NCI-H446 treated with DMSO at 0.1 percent for 48 hours (cell line): ENCODE measurements at places on chromosomes 7 and 10.

DNA sequence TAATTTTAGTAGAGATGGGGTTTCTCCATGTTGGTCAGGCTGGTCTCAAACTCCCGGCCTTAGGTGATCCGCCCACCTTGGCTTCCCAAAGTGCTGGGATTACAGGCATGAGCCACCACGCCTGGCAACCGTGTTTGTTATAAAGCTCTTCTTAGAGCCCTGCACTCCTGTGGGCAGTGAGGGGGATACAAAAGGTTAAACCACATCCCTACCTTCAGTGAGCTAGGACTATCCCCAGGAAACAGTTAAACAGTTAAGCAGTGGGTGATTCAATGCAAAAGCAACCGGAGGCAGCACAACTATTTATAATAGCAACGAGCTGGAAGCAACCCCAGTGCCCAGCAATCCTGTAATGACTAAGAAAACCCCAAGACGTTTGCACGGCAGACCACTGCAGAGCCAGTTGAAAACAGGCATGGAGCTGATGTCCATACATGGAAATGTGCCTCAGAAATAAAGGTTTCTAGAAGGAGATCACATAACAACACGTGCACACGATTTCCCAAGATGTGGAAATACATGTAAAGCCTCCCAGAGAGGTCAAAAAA lies 107.2 kb upstream of the LYZL2 start:
- DNase-seq, result no peak

DNA sequence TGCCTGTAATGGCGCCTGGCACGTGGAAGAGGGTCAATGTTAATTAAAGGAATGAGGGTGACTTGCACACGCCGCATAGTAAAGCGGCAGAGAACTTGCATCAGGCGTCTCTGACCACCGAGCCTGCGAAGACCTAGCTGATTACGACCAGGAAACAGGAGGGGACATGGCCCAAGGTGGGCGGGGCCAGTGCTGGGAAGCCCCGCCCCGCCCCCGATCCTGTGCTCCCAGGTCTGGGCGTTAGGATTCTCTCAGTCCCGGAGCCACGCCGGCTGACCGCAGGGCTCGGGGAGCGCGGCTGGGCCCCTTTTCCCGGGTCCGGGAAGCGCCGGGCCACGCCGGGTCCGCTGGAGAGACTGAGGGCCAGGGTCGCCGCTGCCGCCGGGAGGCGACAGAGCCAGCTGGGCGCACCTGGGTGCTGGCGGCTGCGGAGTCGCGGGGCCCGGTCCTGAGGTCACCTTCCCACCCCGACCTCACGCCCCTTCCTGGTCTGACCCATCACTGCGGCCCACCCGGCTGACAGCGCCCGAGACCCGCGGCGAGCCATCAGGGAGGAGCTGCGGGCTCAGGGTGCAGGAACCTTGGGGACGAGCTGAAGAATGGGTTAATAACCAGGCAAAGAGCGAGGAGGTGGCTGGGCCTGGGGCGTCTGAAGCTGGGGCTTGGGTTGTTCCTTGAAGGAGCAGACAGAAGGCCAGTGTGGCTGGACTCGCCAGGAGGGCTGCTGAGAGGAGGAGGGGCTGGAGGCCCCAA lies 23.0 kb upstream of the GRID1 start:
- no peak for DNase-seq

- no peak for DNase-seq
These were observed 118.7 kb downstream of the EXOC4 start for GRCh38 chr7:133371616-133372015.

GRCh38 chr7:100854146-100854895 lies 1.8 kb downstream of the SLC12A9 start:
- DNase-seq, result no peak

DNA sequence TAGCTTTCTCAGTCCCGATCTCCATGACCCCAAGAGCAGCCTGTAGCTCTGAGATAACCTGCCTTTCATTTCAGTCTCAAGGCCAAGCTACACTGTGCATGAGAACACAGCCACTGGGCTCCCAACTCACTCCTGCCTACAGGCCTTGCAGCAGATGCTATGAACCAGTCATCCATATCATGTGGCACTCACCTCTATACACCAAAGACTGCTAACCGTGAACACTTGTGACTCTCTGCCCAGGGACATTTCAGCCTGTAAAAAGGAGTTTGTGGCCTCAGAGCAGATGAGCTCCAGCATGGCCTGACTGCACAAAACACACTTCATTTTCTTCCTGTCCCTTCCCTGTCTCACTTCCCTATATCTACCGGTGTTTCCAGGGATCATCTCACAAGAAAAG lies 56.9 kb upstream of the NPY start:
- DNase-seq, result no peak

GRCh38 chr7:38375453-38375852 lies 102.0 kb upstream of the TARP start:
- no peak for DNase-seq

GRCh38 chr7:129702316-129702715 lies 90.8 kb downstream of the NRF1 start:
- no peak for DNase-seq

DNA sequence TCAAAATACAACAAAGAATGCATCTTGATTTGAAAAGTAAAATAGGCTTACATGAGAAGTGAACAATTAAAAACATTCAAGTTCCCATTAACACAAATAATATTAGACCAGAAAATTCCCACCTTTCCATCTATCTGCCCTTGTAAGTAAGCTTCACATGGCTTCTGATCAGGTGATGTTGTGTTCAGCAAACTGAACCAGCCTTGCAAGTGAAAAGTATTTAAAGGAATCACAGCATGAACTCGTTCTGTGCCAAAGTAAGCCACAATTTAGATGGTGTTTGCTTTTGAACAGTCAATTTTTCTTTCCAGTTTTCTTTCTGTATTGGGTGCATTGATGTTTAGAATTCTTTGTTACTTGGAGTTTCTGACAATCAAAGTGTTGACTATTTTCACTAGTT lies 347.9 kb downstream of the TNS3 start:
- no peak for DNase-seq

DNA sequence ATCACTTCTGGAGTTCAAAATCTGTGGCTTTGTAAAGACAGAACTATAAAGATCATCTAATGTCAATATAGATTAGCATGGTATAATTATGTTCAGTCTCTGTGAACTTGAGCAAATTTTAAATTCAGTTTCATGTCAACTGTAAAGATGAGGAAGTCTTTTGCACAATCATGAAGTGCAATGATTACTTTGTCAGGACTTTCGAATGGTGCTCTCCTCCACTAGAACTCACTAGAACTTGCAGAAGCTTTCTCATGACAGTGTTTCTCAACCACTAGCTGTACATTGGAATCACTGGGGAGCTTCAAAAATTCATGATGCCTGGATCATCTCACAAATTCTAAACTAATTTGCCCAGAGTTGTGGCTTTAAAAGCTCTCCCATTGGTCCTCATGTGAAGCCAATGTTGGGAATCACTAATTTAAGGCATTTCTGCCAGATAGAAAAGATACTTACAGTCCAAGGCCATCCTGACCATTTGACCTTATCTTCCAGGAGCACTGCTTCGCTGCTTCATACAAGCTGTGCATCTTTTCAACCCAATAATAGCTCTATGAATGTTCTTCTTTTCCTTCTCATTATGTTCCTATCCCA lies 12.9 kb downstream of the OR2AE1 start:
- DNase-seq, result no peak

GRCh38 chr10:2599571-2599970 lies 467.8 kb upstream of the PFKP start:
- no peak for DNase-seq

DNA sequence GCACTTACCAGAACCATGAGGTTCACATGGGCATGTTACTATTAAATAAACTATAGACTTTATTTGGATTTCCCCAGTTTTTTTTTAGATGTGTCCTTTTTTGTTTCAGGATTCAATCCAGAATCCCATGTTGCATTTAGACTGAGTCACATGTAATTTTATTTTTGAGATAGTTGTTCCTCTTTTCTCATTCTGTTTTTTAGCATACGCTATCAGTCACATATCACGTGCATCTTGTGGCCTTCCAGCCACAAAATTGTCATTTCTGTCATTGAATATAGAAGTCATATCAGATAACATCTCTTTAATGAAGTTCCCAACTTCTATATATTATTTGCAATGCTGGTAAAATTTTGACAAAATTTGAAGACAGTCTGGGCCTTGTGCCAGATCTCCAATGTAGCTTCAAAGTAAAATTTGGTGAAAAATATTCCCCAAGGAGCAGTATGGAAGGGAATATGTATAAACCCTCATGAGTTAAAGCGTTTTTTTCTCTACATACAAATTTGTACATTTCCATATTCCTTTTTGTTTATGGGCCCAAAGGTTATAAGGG lies 132.3 kb upstream of the MKI67 start:
- no peak for DNase-seq

DNA sequence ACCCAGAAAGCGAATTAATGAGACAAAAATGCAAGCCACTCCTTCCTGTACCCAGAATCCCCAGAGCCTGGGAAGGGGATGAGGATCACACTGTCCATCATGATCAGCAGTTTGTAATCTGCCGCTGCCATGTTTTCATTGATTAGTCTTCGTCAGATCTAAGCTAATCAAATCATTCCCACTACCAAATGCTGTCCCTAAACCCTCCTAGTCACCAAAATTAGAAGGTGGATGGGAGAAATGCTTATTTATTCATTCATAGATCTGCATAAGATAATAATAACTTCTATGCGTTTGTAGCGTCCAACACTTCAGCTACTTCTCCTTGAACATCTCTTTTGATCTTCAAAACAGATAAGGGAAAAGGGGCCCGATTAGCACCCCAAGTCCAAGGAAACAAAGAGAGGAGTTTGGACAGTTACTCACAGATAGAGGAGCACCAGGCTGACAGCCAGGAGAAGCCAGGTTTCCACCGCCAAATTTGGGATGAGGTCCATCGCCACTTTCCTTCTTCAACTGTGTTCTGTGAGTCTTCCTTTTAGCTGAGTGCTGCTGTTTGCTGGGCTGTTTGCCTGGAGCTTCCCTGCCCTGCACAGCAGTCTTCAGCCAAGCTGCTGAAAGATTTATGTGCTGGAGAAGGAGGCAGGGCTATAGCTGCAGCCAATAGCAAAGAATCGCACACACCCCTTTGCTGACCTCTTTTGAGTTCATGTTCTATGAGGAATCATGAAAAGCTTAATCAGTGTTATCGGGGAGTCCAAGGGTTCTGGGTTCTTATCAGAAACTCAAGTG lies at the start of gene CYP3A5:
Gene CYP3A5, minus strand, starts transcription at position 597 of the 792 bp plus-strand sequence. Its CDS starts 100 bp downstream, at position 497.
- peak; percentile 71 for DNase-seq

- no peak for DNase-seq
These were observed 44.8 kb upstream of the FAM133B start for GRCh38 chr7:92634924-92635519.

DNA sequence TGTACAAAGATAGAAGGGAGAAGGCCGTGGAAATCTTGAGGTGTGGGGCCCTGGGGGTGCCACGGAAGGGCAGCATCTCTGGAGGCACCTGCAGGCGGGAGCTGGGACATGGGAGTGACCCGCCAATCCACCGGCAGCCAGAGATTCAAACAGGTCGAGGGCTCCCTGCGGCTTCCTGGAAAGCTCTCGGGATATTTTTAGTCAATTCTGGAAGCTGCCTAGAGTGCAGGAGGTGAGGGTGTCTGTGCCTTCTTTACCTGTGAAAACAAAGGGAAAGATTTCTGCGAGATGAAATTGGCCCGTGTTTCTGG lies 16.6 kb downstream of the MNX1 start:
- DNase-seq, result no peak

DNA sequence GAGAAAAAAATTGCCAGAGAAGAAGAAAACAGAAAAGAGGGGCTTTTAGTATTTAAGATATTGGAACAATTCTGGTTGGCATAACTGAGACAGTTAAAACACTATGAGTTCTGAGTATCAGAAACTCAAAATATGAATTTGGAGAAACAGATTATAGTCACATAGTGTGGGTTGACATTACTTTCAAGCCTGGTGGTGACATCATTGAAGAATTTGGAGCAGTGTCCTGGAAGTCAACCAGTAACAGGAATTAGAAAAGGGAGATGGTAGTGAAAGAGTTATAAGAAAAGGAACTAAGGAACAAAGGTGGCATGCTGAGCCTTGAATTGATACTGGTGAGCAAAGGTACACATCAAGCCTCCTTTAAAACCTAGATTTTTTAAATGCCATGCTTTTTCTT lies 88.2 kb downstream of the ZNF438 start:
- DNase-seq, result no peak

GRCh38 chr10:26737730-26738129 lies 40.2 kb downstream of the PDSS1 start:
- DNase-seq, result no peak

GRCh38 chr10:89367529-89367928 lies 10.3 kb upstream of the IFIT1B start:
- DNase-seq, result no peak

GRCh38 chr10:73881221-73881919 lies 7.0 kb upstream of the CAMK2G start:
- no peak for DNase-seq

DNA sequence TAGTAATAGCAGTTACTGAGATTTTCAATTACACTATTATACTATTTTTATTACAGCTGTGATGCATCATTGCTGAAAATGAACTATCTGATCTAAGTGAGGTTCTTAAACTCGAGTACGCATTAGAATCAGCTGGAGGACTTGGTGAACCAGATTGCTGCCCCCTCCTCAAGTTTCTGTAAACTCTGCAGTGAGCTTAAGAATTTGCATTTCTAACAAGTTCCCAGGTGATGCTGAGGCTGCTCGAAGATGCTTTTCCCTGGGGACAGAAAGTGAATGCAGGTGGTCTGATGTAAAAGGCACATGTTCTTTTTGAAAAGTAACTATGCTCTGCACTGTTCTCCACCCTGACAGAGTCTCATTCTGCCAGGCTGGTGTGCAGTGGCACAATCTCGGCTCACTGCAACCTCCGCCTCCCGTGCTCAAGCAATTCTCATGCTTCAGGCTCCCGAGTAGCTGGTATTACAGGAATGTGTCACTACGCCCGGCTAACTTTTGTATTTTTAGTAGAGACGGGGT lies 12.5 kb downstream of the RNF133 start:
- no peak for DNase-seq

DNA sequence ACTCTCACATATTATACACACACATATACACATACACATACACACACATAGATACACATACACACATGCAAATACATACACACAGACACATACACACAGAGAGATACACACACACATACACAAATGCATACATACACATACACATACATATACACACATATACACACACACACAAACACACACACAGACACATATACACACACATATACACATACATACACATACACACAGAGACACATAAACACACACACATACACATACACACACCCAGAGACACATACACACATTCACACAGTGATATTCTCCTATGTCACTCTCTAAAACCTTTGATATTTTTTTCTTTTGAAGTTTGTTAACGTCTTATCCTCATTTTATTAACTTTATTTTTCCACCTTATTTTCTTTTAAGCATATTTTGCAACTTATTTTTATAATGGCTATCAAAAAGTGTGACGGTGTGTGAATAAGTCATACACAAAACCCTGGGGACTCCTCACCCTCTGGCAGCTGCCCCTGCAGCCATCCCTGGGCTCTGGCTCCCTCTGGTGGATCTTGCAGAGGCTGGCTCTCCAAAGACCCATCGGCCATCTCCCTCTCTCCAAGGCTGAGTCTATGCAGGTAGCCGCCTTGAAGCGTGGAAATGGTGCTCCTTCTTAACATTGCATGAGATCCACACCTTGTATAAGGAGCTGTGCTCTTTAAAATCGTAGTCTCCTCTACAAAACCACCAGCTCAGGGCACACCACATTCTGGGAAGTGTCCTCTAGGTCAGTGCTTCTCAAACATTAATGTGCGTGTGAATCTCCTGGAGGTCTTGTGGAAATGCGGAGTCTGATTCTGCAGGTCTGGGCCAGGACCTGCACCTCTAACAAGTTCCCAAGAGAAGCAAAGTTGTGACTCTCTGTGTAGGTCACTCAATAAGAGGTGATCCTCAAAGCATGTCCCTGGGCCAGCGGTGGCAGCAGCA lies 4.1 kb upstream of the C10orf120 start:
- DNase-seq, result peak; percentile 17

- no peak for DNase-seq
These were observed 312.4 kb downstream of the KCNMA1 start for GRCh38 chr10:77325233-77325537.
